ENCODE measurements at places on chromosomes 2 and 18.
A peak's percentile ranks its signal among the peaks of the same experiment; 100 is the strongest.

DNA sequence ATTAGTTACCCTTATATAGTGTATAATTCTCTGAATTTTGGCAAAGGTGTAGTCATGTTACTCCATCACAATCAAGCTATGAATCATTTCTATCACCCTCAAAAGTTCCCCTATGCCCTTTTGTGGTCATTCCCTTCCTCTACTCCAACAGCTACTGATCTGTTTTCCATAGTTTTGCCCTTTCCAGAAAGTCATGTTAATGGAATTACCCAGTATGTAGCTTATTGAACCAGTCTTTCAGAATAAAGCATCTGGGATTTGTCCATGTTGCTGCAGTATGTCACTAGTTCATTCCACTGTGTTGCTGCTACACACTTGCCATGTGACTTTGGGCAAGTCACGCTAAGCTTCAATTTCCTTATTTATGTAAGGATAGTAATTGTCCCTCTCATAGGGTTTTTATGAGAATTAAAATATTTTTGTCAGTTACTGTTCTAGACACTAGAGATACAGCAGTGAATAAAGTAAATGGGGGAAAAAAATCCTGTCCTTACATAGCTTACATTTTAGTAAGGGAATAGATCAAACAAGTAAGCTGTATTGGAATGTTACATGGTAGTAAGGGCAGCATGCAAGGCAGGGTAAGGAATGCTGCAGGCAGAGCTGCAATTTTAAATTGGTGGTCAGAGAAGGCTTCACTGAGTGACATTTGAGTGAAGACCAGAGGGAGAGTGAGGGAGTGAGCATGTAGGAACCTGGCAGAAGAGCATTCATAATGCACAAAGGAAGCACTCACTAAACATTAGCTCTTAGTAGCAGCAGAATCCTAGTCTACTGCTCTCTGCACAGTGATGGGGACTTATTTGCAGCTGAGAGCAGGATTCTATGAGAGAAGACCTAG, 80.3 kb upstream of the TSPYL6 start:
- DNase-seq = peak; percentile 96

GRCh38 chr18:13259701-13260100, 41.1 kb downstream of the LDLRAD4 start:
- no peak for DNase-seq

DNA sequence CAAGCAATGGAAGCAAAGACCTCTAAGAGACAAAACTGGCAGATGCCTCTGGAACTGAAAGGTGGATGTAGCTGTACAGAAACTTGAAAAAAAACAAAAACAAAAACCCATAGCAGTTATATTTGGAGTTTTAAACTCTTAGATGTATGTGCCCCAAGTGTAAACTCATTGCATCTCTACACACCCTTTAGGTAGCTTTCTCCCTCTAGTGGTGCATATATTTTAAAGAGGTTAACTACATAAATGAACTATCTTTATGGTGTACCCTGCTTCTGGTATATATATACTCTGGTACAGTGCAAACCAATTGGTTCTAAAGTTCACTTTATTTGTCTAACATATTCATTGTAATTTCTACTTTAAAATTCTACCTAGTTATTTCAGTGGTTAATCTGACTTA, 518.2 kb downstream of the NRXN1 start:
- DNase-seq = no peak

GRCh38 chr18:4319738-4320677, 135.1 kb downstream of the DLGAP1 start:
- DNase-seq = no peak

DNA sequence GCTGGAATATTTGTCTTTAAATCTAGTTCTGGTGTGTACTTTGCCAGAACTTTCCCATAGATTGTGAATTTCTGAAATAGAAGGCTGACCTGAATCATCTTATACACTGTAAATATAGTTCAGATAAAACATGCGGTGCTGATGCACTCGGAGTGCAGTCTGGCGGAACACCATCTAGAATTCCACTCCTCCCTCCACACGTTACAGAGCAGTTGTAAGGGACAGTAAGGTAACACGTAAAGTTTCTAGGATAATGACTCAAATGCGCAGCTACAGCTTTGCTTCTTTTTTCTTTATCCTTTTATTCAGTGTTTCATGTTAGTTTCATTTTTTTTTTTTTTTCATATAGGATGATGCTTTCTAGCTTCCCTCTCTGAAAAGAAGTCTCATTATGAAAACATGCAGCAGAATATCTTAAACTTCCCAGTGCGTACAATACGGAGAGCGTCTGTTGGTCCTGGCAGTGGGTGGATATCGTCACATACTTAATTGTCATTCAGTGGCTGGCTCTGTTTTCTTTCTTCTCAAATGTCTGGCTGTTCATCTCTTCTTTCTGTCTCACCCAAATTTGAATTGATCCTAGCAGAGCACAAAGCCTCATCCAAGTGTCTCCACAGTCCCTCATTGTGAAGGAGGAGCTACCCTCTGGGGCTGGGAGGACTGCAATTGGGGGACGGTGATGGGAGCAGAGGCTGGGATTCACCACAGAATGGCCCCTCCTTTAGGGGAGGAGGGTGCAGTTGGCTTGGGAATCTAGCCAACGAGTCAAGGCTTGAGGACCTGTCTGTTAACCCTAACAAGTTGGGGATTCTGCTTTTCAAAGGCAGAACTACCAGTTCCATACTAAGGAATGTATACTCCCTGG, 138.8 kb downstream of the MYT1L start:
- DNase-seq = no peak

DNA sequence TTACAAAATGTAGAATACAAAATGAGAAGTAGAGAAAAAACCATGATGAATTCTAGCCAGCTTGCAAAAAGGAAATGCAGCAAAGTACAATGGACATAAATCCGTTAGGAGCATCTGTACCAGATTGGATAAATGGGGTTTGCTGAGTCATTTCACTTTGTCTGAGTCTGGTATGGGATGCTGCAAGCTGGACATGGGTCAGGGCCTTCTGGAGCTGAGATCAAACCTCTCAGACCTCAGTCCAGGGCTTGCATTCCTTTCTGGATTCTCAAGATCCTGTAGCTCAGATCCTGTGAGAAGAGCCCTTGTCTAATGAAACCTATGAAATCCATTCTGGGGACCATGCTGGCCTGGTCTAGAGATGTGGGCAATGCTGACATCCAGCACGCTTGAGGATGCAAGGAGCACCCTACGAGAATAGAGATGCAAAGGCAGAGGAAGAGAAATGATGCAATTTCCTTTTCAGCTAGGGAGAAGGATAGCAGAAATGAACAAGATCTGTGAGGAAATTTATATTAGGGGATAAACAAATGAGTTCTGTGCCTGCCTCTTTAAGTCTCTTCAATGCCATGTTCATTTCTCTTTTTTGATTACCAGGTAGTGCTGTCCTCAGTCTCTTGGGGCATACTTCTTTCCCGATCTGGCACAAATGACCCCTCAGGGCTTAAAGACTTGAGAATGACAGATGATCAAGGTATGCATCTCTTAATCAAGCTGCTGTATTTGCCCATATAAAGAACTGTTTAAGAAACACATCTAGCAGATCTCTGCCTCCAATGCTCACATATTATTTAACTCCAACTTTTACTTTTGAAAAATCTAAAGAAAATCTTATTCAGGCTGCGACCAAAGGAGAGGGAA, 230.4 kb downstream of the MEIS1 start:
- no peak for DNase-seq

DNA sequence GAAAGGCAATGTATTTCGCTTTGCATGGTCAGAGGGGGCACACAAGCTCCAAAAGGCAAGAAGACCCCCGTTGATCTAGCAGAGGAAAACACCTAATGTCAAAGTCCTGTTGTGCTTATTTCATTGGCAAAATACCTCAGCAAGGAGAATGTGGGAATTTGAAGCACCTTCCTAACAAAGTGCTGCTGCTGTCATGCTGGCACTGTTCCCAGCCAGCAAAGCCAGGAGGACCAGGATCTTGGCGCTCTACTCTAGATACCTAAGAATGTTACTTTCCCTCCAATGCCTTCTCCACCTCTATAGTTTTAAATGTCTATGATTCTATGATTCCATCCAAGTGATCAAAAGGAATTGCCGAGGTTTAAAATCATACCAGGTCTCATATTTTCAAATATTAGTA, 867.9 kb upstream of the POU3F3 start:
- DNase-seq = no peak

GRCh38 chr18:8786483-8787370, 81.4 kb downstream of the MTCL1 start:
- no peak for DNase-seq

DNA sequence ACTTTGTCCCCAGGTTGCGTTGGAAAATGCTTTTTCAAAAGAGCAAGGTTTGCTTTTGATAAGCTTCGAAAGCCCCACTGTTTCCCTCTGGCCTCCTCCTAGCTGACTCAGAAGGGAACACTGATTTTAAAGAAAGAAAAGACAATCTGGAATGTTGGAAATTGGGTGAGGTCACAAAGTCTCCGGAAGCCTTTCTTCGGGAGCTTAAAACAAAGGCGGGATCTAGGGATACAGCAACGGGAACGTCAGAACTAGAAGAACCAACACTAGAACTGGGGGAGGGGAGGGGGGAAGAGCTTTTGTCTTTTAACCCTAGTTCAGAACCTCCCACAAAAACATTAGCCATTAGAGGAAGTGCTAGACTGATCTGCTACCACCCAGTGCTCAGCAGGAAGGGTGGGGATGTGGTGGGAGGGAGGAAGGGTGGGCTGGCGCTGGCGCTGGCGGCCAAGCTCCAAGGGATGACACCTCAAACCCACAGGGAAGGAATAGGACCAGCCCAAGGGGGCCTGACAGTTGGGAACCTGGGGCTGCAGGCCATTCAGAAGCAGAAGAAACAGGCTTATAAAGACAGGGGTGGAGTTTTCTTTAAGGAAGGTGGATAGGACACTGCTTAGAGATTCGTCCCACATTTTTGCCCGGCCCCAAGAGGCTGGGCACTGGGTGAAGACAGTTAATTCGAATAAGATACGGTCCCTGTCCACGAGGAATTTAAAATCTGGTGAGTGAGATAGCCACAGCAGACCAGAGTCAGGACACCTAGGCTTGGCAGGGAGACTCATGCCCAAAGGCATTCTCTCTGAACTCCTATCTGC, 1.7 kb downstream of the TMSB10 start:
- DNase-seq = peak; percentile 70

- DNase-seq = no peak
Observed at GRCh38 chr18:34467058-34467457, 242.3 kb upstream of the NOL4 start.

DNA sequence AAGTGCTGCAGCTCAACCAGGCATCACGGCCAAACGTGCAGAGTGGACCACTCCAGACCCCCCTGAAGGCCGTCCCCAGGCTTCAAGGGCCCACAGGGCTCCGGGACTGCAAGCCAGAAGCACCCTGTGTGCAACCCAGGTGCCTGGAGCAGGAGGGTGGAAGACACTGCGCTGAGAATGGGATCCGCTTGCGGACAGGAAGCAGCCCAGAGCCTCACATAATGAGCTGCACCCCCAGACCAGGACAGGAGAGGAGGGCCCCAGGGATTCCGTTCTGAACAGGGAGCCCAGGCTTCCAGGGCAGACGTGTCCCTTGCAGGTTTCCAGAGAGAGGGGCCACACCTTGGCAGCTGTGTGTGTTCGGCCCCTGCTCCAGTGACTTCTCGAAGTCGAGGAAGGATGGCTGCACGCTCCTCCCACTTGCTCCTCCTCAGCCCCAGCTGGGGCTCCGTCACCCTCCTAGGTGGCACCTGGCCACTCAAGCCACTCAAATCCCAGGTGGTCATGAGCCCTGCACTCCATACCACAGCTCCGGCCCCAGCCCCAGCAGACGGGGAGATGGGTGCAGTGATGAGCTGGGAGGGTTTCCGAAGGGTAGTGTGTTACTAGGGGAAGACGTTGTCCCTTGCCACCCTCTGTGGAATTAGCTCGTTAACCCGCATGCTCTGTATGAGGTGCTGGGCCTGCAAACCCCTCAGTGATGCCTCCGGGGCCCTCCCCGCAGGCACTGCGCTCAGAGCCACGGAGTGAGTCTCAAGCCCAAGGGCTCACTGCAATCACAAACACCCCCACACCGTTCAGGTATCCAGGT, 79.2 kb downstream of the NDUFA10 start:
- DNase-seq = no peak

- DNase-seq = no peak
Observed at GRCh38 chr2:143486976-143487375, 357.8 kb downstream of the ARHGAP15 start.

DNA sequence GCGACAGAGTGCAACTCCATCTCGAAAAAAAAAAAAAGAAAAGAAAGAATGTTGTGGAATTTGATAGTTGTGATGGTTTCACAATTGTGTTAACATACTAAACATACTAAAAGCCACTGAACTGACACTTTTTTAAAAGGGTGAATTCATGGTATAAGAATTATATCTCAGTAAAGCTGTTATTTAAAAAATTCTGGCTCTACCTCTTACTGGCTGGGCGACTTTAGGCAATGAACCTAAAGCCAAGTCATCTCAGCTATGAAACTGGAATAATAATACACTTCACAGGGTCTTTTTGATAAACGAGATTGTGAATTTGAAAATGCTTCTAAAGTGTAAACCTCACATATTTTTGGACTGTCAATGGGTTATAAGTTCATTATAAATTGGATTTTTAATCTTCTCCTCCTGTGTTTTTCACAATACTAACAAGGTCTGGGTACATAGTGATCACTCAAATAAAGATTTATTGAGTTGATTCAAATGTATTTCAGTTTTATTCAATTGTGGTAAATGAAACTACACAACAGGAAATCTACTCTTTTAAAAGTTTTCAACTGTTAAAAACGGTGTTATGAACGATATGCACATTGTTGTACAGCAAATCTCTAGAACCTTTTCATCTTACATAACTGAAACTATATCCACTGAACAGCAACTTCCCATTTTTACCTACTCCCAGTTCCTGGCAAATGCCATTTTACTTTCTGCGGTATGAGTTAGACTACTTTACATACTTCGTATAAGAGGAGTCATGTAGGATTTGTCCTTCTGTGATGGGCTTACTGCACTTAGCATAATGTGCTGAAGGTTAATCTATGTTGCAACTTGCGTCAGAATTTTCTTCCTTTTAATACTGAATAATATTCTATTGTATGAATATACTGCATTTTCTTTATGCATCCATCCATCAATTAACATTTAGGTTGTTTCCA, 43.0 kb upstream of the GTF2A1L start:
- no peak for DNase-seq

DNA sequence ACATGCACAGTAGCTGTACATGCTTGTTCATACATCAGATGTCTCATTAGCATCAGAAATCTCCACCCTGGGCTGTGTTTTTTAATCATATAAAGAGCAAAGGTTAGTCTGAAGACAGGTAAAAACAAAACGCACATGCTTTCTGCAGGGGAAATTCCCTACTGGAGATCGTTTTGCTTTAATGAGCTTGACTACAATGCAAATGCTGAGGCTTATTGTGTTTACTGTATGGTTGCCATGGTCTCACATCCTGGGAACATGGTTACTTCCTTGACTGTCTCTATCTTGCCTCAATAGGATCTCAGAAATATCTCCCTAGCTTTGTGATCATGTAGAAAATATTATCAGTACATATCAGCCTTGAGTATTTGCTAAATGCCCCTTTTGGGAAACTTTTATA, 336.5 kb upstream of the TFPI start:
- DNase-seq = no peak

- DNase-seq = peak; percentile 31
Observed at GRCh38 chr2:10659898-10660568, 29.7 kb downstream of the NOL10 start.

All from BJ (cell line).